C1 segment of cervical spinal cord (tissue), 14 donors: ENCODE measurements at places on chromosomes 4 and X.

DNA sequence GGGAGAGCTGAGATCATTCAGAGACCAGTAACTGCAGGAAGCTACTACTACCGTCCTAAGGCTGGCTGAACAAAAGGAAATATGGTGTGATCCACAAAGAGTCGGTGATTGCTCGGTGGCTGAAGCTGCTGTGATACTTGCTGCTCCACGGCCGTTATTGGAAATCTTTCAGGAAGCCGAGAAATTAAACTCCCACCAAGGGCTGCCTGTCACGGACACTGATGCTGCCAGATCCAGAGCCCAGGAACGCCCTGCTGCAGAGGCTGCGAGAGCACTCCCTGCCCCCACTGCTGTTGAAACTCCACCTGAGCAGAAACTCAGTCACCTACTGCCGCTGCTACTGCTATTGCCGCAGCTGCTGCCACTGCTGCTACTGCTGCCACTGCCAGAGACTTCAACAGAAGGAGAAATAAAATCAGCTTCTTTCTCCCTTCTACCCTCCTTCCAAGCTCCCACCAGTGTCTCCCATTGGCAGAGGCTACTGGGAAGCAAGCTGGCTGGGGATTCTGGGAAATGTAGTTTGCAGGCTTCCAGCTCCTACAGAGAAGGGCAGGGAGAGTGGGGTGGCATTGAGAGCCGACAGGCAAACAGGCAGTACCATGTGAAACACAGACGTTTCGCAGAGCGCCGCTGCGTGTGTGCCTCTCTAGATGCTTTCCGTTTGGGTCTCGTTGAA lies 126.0 kb upstream of the ENPP6 start:
- DNase-seq, result no peak

GRCh38 chr4:126890994-126891393 lies 741.8 kb upstream of the INTU start:
- no peak for DNase-seq

GRCh38 chr4:93384887-93385286 lies 443.7 kb upstream of the ATOH1 start:
- no peak for DNase-seq

DNA sequence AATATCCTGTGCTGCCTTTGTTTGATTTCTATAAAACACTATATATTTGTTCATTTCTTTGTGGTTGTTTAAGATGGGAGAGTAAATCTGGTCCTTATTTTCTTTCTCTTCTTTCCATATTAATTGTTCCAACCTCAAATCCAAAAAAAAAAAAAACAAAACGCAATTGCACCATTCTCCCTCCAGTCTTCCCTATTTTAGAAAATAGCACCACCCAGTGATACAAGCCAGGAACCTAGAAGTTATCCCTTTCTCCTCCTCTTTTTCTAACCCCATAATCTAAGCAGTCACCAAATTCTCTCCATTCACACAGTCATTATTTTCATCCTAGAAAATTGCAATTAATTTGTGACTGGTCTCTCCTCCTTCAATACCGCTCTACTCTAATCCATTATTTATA lies 107.8 kb downstream of the GABRA3 start:
- no peak for DNase-seq

GRCh38 chr4:14384824-14385223 lies 617.5 kb upstream of the CPEB2 start:
- DNase-seq, result no peak

DNA sequence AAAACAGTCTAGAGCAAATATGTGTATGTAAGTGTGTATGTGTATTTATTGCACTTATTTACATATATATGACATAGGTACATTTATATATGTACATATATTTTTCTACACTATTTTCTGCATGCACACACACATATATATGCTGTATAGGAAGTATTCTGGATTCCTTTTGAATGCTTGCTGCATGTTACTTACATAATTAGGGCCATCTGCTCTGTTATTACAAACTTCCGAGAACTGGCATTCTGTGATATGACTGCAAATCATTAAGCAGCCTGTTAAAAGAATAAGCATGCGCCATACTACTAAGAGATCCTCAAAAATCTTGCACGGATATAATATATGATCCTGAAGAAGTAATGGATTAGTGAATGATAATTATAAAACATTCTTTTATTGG lies 1157.6 kb upstream of the TENM3 start:
- no peak for DNase-seq

DNA sequence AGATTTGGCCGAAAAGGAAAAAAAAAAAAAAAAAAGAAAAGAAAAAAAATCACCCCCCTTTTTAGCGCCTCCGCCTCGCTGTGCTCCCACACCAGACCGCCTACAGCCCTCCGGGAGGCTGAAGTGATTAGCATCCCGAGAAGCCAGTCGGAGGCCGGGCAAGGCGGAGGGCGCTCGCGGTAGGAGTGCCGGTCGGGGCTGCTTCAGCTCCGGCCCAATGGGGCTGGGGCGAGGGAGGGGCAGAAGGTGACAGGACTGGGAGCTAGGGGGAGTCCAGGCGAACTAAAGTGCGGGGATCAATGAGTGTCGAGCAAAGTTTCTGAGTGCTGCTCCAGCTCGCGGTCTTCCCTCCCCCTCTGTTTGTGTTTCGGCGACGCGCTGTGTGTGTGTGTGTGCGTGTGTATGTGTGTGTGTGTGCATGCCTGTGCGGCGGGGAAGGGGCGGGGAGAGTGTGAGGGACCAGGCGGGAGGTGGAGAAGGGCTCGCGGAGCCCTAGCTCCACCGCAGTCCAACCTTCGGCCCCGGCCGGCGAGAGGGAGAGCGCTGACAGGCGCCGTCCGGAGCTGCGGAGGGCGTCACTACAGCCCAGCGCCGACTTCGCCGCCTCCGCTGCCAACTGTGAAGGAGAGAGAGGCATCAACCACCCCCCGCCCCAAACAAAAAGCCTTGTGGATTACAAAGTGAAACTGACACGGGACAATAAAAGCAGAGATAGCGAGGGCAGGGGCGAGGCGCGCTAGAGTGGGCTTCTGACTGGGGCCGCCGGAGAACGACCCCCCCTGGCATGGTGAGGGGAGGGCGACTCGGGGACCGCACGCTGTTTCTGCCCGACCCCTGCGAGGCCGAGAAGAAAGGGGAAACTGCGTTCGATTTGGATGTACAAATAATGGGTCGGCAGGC lies at the start of gene FAT4:
TSS of gene FAT4 (plus strand) at position 280 of the 900 bp plus-strand sequence. CDS start 1,457 bp downstream, outside the sequence.
- peak; percentile 81 for DNase-seq

GRCh38 chr4:173511787-173512361 lies 18.2 kb downstream of the HAND2 start:
- no peak for DNase-seq

DNA sequence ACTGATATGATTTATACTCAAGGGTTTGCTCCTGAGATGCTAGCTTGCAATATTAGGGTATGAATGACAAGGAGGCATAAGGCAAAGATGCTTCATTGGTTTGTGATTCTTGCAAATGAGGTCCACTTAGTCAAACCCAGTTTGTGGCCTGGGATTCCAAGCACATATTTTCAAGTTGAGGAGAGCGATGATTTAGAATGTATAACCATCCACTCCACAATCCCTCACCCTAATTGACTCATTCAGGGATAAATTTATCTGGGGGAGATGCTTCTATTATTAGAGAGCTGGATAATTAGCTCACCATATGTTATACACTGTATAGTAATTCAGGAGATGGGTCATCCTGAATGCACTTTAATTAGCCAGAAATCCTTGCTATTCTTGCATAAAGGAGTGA lies 118.3 kb upstream of the PUDP start:
- DNase-seq, result no peak

GRCh38 chr4:39133623-39134022 lies 48.7 kb upstream of the WDR19 start:
- DNase-seq, result no peak

DNA sequence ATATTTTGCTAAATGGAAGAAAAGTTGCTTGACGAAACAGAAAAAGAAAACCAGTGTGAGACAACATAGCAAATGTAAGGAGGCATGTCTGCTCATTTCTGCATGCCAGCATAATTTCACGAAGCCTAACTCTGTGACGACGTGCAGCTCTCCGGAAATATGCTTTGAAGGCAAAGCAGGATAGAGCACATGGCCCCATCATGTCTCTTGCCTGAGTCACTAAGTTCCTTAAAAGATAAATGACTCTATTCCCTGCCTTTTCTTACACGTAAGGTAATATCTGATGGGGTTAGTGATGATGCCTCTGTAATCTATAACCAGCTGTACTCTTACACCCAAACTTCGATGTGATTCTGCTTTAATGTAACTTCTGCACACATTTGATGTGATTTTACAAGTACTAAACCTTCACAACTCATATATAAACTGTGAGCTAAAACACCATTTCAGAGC lies 64.5 kb downstream of the ANXA3 start:
- no peak for DNase-seq

GRCh38 chr4:85808864-85809263 lies 333.9 kb downstream of the ARHGAP24 start:
- no peak for DNase-seq

DNA sequence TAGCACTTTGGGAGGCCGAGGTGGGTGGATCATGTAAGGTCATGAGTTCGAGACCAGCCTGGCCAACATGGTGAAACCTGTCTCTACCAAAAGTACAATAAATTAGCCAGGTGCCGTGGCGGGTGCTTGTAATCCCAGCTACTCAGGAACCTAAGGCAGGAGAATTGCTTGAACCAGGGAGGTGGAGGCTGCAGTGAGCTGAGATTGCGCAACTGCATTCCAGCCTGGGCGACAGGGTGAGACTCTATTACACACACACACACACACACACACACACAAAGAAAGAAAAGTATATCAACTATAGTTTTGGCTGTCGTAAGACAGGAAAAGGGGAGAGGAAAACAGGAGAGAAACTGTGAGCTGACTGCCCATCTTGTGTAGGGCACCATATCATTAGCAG lies 171.7 kb downstream of the ADAMTS3 start:
- no peak for DNase-seq

DNA sequence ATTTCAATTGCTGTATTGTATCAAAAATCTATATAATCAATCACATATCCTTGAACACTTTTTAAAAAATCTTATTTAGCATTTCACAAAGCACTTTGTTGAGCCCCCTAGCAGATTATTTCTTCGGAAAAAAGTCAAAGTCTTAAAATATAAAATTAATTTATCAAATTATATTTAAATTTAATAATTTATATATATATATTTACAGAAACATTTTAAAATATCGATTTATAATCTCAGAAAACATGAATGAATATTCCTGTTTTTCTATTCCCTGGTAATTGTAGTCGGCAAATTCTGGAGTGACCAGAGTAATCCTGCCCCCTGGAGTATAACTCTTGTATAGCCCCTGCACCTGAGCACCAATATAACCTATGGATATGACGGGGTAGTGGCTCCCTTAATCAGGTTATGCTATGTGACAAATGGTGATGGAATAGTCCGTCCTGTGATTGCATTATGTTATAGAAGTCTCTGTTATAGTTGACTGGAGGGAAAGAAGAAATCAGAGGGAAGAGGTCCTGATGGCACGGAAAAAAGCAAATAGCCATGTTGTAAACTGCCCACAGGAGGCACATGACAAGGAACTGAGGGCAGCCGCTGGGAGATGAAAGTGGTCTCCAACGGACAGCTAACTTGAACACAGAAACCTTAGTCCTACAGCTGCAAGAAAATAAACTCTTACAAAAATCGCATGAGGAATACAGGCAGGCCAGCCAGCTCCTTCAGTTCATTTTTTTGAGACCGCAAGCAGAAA lies 1092.3 kb downstream of the ARAP2 start:
- no peak for DNase-seq

DNA sequence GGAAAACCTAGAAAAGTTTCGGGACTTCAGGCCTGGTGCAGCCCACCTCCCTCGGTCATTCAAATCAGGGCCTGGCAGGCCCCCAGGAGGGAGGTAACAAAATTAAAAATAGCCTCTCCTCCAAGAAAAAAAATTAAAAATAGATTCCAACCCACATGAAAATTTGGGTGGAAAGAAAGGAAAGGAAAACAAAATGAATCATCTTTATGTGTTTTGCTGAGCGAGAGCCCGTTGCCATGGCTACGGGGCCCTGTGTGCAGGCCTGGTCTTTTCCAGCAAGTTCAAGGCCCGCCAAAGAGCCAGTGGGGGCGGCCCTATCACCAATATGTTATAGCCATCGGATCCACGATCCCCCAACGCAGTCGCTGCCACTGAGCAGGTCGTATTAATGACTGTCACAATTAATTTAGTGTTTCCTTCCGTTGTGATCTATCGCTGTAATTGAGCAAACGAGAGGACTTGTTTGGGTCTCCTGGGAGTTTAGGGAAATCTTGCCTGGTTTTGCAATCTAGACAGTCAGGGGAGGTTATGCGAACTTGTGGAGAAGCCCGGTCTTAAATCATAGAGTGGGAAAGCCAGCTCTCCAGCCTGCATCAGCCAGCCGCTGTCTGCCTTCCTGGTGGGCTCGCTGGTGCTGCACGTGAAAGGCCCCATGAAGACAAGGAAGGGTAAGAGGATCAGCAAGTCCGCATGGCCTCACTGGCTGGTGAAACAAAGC lies 452.4 kb downstream of the BCOR start:
- DNase-seq, result no peak

DNA sequence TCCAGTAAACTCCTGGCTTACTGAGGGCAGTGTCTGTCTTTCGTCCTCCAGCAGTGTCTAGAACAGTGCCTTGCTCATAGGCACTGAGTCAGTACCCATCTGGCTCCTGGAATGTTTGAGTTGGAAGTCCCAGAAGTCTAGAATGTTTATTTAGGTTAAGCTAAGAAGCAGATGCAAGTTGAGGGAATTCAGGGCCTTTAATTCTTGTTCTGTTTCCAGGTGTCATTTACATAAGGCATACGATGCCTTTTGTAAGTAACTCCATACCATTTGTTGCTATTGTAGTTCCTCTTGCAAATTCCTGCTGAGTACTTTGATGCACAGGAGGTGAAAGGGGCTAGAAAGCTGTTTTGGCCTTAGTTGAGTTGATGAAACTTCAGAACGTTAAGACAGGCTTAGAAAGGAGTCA lies 22.2 kb downstream of the ARHGAP10 start:
- no peak for DNase-seq

DNA sequence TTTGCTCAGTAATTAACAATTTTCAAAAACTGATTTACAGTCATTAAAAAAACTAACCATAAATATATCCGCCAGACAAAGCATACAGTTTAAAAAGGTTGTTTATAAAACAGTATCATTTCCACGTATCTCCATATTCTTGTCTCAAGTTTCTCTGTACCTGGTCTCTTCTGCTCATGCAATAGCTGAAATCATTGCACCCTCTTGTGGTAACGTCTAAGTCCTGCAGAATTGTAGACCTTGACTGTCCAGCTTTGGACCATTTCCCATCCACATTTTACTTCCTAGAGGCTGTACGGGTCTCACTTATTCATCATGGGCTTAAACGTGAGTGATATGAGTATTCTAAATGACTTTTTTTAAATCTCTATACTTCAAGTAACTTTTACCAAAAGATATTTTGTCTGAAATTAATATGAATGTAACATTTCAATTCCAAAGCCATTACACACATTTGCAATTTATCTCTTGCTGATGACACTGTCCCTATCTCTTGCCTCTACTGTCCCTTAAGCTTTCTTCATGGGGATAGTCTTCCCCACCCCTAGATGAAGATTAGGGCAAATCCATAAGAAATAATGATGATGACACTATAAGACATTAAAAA lies 118.5 kb downstream of the BTC start:
- no peak for DNase-seq

DNA sequence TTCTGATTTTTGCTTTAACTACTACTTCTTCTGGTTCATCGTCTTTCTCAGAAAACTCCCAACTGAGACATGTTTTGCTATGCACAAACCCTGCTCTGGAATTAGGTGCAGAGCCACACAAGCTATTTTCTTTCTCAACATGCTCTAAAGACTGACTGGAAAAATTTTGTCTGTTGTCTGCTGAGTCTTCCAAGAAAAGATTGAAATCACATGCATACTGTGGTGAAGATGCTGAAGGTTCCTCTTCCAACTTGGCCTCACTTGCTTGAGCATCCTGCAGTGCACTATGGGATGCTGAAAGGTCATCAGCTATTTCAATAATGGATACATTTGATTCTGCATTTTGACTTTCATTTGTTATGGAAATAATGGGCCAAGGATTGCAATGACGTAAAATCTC lies 24.1 kb downstream of the PIN4 start:
- DNase-seq, result no peak
